ENCODE measurements at places on chromosomes 5 and 9.
A peak's percentile ranks its signal among the peaks of the same experiment; 100 is the strongest.

GRCh38 chr9:87343816-87344430 is 153.7 kb upstream of the DAPK1 start:
- DNase-seq: no peak

- DNase-seq: no peak
Observed at GRCh38 chr5:179284751-179285631, 60.3 kb downstream of the ADAMTS2 start.

GRCh38 chr5:5116956-5117355 is 23.2 kb upstream of the ADAMTS16 start:
- DNase-seq: no peak

GRCh38 chr5:38452201-38452600 is 104.2 kb downstream of the LIFR start:
- no peak for DNase-seq

DNA sequence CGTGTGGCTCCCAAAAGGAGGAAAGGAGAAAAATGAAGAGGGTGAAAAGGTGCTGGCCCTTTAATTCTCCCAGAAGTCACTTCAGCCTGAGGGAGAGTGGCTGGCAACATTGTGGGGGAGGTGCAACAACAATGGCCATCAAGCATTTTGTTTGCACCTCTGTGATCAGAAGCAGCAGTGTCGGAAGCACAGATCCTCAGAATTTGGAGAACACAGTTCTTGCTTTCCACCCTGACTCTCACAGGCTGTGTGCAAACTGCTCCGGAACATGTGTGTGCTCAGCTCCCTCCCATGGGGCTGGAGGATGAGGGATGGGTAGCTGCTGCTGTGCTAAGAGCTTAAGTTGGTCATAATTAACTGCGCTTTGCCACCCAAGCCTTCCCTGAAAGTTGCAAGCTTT is 127.1 kb downstream of the DPYSL3 start:
- no peak for DNase-seq

- DNase-seq: no peak
Observed at GRCh38 chr9:122070728-122071515, 22.2 kb downstream of the TTLL11 start.

DNA sequence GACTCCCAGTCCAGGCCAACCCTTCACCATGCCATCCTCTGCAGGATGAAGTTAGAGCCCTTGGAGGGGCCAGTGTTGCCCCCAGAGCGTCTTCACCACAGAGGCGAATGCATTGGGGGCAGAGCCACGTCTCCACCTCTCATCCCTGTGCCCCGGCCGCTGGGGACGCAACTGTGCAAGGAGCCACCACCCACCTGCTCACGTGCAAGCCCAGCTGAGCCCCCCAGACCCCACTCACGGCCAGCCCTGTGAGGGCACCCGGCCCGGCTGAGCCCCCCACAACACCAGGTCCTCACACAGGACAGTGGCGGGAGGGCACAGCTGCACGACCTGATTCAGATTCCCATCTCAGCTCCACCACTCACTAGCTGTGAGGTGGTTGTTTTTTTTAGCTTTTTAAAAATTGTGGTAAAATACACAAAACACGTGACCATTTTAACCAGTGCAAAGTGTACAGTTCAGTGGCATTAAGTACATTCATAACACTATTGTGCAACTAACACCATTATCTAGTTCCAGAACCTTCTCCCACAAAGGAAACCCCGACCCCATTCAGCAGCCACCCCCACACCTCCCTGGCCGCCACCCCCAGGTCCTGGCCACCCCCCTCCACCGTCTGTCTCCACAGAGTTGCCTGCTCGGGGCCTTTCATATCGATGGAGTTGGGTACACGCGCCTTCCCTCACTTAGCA is 33.5 kb upstream of the UBAC1 start:
- no peak for DNase-seq

GRCh38 chr9:109238125-109238524 is 71.1 kb upstream of the FRRS1L start:
- DNase-seq: no peak

DNA sequence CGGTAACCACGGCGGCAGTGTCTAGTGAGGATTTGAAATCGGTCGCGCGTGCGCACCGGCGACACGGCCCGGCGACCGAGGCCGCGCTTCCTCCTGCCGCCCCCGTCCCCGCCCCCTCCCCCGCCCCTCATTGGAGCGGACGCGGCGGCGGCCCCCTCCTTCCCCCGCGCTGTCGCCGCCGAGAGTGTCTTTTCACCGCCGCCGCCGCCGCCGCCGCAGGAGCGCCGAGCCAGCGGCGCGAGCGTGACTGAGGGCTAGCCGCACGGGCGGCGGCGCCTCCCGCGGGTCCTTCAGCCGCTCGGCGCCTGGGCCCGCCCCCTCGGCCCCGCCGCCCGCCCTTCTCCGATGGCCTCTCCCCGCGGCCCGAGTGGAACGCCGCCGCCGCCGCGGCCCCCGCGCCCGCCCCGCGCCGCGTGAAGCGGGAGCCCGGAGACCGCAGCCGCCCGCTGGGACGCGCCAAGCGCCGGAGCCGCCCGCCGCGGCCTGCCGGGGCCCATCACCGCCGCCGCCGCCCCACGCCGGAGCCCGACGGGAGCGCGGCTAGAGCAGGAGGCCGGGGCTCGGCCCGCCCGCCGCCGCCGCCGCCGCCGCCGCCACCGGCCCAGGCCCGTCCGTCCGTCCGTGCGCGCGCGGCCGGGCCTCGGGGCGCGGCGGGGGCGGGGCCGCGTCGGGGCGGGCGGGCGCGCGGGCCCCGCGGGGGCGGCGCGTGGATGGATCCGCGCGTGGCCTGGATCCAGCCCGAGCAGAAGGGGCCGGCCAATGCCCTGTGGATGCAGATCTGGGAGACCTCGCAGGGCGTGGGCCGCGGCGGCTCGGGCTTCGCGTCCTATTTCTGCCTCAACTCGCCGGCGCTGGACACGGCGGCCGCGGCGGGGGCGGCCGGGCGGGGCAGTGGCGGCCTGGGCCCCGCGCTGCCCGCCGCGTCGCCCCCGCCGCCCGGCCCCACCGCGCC is at the start of gene TENT4A:
TSS of gene TENT4A (plus strand) at position 159 of the 952 bp plus-strand sequence. CDS start at position 711, 552 bp downstream.
- DNase-seq: peak; percentile 97

DNA sequence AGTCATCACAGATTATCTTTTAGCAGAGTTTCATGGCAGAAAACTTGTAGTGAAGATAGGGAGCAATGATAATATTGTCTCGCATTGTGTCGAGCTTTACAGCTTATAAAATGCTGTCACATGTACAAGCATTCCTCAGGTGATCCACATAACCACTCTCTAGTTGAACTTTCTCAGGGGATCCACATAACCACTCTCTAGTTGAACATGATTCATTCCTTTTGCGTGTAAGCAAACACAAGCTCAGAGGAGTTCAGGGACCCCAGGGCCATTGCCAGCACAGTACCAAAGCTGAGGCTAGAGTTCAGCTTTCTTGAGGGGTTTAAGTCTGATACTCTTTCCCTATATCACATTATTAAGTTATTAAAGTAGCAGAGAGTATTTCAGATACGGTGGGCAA is 86.7 kb downstream of the CDH6 start:
- no peak for DNase-seq

DNA sequence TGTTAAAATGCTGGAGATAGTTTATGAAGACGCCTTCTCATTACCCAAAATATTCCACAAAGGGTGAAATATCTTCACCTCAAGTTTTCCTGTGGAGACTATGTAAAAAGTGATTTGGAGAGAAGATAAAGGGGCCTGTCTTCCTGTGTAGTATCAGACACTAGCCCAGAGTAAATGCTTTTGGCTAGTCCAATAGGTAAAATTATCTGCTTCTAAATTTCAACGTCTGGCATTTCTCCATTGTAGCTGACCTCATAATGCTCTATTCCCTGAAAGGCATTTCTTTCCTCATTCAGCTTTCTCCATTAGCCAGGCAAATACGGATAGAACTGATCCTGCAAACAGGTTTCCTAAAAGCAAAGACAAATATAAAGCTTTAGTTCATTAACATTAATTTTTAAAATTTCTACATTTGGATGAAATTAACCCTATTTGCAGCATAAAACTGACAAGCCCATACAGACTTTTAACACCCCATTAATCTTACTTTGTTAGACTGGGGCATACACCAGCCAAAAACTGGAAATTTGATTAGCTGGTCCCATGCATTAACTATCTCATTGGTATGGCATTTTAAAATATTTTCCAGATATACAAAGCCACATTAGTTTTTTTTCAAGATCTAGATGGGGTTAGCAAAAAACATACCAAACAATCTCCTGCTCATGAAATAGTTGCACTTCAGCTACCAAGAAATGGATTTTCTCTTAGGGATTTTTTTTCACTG is 548.8 kb downstream of the EFNA5 start:
- DNase-seq: no peak

GRCh38 chr5:40619421-40619820 is 60.3 kb upstream of the PTGER4 start:
- no peak for DNase-seq

DNA sequence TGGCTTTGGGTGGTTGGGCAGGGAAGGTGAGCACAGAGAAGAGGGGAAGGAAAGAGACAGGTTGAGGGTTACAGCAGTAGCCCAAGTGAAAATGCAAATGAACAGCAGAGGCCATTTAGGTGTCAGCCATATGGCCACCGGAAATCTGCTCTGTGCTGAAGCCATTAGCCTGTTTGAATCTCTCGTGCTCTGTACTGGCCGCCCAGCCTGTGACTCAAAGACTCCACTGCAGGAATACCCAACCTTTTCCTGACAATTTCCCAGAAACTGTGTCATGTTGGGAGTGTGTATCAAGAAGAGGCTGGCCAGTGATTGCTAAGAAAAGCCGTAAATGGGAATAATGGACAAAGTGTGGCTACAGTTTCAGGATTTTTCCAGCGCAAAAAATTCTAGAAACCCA is 35.9 kb upstream of the RAI14 start:
- no peak for DNase-seq

- no peak for DNase-seq
Observed at GRCh38 chr9:137589441-137590122, 730 bp downstream of the ZMYND19 start.

DNA sequence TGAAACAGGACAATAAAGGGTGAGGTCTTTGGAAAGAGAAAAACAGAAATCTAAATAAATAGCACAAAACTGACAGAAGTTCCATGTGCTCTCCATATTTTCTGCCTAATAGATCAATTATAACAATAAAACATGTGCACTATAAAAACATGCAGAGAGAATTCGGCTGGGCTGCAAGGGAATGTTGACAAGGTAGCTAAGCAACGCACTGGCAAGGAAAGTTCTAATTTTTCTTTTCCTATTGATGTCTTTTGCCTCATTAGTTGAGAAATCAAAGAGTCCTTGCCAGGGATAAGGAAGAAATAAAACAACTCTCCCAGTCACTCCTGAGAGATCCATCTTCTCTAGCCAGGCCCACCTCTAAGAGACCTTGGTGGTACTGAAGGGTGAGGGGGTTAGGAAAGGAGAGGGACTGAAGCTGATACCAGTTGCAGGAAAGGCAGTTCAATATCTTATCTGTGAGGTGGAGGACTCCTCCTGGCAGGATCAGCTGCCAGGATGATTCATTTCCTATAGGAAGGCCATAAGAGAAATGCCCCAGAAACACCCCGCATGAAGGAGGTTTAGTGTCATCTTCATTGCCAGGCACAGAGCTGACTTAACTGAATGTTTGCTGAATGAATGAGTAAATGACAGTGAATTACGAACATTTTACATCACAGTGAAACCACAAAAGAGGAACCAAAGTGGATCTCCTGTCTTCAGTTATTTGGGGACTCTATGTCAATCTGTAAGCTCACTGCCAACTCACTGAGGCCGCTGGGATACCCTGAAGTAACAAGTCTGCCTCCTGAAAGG is 63.7 kb upstream of the IFNK start:
- DNase-seq: no peak

DNA sequence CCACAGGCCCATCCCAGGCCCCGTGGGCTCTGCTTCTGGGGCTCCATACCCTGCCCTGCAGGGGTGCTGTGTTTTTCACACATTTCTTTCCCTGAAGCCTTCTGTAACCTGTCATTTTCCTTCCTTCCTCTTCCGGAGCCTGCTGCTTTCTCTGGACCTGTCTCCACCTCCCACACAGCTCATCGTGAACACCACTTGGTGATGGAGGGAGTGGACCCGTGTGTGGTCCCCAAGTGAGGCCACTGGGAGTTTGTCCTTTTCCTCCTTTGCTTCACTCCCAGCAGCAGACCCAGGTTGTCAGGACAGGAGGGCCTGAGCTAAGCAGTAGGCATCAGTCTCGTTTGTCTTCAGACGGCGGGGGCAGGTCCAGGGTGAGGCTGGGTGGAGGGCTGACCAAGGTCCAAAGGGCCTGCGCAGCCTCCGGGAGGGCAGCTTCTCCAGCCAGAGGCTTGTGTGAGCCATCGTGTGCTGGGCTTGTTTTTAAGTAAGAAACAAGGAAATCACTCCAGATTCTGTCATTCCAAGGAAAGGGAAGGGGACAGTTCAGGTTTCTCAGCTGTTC is 5.8 kb upstream of the POMT1 start:
- no peak for DNase-seq

DNA sequence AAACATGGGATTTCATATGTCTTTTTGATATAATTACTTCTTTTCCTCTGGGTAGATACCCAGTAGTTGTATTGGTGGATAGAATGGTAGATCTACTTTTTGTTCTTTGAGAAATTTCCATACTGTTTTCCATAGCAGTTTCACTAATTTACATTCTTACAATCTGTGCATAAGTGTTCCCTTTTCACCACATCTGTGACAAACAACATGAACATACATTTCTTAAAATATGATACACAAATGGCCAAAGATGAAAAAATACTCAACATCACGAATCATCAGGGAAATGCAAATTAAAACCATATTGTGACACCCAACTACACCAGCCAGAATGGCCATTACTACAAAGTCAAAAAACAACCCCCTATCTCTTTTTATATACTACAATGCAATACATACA is 1778.5 kb upstream of the ACO1 start:
- no peak for DNase-seq
